ENCODE measurements at places on chromosomes 2 and 18.

- DNase-seq = no peak
Observed at GRCh38 chr18:70892381-70892780, 603.5 kb downstream of the SOCS6 start.

GRCh38 chr2:64865831-64866345 is 123.3 kb upstream of the SLC1A4 start:
- no peak for DNase-seq

- no peak for DNase-seq
Observed at GRCh38 chr2:36539631-36540030, 58.3 kb downstream of the FEZ2 start.

- no peak for DNase-seq
Observed at GRCh38 chr2:225419033-225419432, 19.5 kb downstream of the NYAP2 start.

DNA sequence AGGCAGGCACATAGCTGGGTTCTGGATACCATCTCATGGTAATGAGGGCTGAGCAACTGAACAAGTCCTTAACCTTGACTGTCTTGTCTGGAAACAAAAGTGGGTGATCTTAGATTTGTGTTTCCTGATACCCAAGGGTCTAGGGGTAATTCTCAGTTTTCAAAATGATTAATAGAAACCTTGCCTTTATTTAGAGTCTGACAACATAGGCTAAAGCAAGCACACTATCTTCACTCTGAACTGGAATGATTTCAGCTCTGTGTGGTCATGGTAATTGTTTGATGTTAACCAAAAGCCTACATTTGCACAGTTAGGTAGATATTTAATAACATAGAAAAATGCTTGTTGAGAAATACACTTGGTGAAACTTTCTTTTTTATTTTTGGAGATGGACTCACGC is 6.8 kb upstream of the LAMA3 start:
- DNase-seq = no peak

- DNase-seq = no peak
Observed at GRCh38 chr18:64474773-64475172, 325.9 kb upstream of the LINC00305 start.

DNA sequence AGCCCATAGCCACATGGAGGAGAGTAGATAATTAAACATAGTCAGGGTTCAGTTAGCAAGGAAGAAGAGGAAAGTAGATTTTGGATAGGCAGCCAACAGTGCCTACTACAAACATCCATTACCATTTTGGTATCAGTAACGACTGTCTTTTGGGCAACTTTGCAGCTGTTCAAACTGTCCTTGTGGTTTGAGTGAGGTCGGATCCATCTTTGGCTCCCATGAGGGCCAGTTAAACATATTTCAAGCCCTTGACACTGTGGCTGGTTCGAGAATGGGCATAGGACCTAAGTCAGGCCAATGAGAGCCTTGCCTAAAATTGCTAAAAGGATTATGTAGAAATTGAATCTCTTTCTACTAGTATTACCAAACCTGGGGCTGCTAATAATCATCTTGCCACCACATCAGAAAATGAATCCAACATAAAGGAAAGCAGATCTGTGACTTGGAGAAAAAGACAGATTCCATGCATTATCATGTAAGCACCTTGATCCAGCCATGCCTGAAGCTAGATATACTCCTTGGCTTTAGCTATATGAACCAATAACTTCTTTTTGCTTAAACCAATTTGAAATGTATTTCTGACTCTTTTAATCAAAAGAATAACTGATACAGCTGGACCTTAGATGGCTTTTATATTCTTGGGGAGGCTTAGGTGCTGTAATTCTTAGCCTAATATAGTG is 75.0 kb upstream of the STAM2 start:
- DNase-seq = no peak

DNA sequence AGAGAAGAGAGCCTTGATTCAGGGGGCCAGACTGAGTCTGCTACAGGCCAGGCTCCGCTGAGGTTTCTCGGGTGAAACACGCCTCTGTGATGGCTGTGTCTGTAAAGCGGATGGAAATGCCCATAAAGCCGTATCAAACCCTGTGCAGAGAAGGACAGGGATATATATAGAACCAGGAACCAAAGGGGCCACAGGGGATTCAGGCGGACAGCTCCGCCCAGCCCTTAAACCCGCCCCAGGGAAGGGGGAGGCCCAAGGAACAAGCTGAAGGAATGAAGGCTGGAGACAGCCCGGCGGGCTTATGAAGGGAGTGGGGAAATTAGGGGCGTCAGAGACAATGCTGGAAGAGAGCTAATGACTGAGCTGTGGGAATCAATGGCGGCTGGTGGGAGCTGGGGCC is 42.1 kb downstream of the NHEJ1 start:
- no peak for DNase-seq

DNA sequence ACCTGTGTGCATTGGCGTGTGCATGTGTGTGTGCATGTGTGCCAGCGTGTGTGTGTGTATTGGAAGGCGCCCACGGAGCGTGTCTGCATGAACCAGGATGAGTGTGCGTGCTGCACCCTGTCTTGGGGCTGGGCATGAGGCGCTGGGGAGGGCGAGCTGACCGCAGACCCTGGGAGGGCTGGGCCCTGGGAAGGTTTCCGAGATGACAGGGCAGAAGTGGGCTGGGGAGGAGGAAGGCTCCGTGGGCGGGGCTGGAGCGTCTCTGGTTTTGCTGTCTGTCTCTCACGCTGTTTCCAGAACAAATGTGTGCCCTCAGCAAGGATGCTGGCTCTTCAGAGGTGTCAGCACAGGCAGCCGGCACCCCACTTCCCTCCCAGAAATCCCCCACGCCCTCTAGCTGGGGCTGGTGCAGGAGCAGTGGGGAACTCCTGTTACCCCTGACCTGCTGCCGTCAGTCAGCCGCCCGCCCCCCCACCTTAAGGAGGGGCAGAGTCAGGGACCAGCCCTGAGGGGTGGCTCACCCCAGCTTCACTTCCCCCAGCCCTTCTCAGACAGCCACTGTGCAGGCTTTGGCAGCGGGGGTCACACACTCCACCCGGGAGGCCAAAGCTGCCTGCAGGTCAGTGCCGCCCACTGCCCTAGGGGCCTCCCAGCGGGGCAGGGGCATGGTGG is at the start of gene GPR35:
Gene GPR35, plus strand, starts transcription at position 531 of the 672 bp plus-strand sequence. CDS start 4,473 bp downstream, outside the sequence.
- peak; percentile 87 for DNase-seq

DNA sequence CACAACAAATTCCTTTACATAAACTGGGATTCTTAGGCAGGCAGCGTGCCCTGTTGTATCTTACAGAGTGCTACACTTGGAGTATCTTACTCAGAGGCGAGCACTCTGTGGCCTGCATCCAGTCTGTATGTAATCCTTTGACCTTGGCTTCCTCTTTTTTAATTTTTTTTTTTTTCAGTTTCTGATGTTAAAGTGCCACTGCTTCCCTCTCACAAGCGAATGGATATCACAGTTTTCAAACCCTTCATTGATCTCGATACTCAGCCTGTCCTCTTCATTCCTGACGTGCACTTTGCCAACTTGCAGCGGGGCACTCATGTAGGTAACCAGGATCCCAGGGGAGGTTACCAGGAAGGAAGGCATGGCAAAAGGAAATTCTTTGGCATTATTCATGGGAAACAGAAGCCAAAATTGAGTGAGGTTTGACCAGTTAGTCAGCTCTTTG is 40.4 kb downstream of the GRHL1 start:
- DNase-seq = no peak

DNA sequence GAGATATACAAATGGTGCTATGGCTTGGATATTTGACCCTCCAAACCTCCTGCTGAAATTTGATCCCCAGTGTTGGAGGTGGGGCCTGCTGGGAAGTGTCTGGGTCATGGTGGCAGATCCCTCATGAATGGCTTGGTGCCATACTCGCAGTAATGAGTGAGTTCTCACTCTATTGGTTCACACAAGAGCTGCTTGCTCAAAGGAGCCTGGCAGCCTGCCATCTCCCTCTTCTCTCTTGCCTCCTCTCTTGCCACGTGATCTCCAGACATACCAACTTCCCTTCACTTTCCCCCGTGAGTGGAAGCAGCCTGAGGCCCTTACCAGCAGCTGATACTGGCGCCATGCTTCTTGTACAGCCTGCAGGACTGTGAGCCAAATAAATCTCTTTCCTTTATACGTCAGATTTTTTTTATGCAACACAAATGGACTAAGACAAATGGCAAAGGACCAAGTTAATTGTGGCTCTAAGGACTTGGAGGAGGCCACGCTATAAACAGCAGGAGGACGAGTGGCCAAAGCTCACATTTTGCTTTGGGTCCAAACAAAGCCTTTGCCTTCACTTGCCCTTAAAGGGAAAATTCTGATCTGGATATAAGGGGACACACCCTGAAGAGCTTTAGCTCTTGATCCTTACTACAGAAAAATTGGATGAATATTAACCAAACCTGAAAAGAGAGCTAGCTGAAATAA is 214.7 kb downstream of the SS18 start:
- DNase-seq = no peak

DNA sequence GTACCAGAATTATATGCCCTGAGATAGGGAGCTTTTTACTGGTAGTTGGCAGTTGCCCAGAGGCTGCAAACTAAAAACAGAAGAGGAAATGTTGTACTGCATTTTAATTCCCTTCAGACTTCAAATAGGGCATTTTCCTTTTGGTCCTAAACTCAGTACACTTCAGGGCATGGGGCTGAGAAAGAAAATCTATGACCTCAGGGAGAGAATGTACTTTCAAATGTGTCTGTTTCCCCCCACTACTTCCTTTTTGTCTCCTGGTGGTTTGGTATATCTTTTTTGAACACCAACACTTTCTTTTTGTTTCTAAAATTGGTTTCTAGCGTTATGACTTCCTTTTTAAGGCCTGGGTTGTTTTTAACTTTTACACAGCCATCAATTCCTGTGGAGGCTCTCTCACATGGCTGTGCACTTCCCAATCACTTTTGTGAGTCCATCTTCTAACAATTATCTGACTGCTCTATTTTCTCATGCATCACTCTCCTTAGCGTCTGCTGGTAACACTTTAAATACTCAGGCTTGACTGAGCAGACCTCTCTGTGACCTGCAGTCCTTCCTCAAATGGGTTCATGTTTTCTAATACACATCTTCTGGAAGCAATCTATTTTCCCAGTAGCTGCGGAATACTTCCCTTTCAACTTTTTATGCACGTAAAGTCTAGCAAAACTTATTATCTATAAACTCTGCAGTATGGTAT is 596.0 kb downstream of the LRP1B start:
- no peak for DNase-seq

GRCh38 chr2:119483395-119483753 is 40.9 kb downstream of the SCTR start:
- no peak for DNase-seq

GRCh38 chr2:71423817-71424420 is 29.4 kb upstream of the DYSF start:
- DNase-seq = no peak

DNA sequence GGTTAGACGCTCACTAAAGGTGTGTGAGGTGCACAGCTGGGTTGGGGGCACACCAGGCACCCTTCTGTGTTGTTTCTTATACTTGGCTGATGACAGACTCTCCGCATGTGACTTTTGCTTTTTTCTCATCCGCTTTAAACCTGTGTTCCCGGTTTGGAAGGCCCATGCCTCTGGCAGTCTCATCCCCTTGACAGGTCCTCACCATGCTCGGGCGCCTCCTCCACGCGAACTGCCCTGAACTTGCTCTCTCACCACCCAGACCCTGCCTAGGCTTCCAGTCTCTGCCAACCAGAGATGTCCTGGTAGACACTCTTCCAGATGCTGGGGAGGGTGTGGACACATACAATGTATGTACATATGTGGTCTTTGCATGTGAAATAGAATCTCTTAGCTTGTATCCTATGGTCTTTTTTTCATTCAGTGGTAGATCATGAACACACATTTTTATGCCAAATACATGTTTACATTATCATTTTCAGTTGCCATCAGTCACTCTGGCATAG is 79.8 kb downstream of the LIMS1 start:
- no peak for DNase-seq

- no peak for DNase-seq
Observed at GRCh38 chr18:75438891-75439290, 11.4 kb upstream of the SMIM21 start.

GRCh38 chr2:223270548-223270947 is 218.6 kb downstream of the KCNE4 start:
- no peak for DNase-seq

- no peak for DNase-seq
Observed at GRCh38 chr18:23114911-23115310, 20.4 kb upstream of the CABLES1 start.

DNA sequence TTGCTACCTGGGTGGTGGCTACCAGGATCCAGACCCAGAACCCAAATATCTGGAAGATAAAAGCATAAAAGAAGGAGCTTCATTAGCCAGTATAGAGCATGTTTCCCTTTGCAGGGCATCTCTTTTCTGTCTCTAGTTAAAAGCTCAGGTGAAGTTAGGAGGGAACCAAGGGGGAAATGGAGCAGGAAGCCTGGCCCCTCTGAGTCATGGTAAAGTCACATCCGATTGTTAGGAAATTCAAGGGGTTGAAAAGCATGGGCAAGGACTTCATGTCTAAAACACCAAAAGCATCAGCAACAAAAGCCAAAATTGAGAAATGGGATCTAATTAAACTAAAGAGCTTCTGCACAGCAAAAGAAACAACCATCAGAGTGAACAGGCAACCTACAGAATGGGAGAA is 126.9 kb downstream of the RPIA start:
- DNase-seq = no peak

DNA sequence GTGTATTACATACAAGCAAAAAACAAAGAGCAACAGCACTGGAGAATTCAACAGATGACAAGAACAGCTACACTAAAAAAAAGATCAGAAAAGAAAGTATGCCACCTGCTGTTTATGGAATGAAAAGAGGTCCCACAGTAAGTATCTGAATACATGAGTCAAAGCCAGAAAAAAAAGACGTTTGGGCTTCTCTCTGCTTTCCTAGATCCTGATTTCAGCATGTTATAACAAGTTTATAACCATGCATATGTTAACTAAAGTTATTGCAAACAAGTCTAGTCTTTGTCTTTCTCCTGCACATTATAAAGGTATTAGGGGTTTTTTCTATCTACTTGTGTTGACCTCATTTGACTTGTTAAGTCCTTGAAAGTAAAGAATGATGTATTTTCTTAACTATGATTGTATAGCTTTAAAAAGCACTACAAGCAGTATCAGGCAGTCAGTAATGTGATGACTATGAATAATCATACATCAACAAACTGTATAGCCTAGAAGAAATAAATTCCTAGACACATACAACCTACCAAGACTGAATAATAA is 108.5 kb upstream of the COL5A2 start:
- peak; percentile 38 for DNase-seq

- DNase-seq = no peak
Observed at GRCh38 chr18:67035026-67035425, 431.1 kb upstream of the CDH19 start.

GRCh38 chr2:79982445-79982844 is 322.1 kb downstream of the LRRTM1 start:
- DNase-seq = no peak

GRCh38 chr2:133654949-133655348 is 86.7 kb upstream of the NCKAP5 start:
- DNase-seq = no peak

- DNase-seq = no peak
Observed at GRCh38 chr18:3384664-3385563, 65.1 kb upstream of the TGIF1 start.

GRCh38 chr2:3636586-3637310 is 21.3 kb upstream of the ALLC start:
- no peak for DNase-seq

GRCh38 chr2:43538034-43538670 is 57.7 kb downstream of the THADA start:
- no peak for DNase-seq

- no peak for DNase-seq
Observed at GRCh38 chr2:203660465-203660864, 46.0 kb upstream of the CD28 start.
